ENCODE measurements at places on chromosomes 6 and 20.

DNA sequence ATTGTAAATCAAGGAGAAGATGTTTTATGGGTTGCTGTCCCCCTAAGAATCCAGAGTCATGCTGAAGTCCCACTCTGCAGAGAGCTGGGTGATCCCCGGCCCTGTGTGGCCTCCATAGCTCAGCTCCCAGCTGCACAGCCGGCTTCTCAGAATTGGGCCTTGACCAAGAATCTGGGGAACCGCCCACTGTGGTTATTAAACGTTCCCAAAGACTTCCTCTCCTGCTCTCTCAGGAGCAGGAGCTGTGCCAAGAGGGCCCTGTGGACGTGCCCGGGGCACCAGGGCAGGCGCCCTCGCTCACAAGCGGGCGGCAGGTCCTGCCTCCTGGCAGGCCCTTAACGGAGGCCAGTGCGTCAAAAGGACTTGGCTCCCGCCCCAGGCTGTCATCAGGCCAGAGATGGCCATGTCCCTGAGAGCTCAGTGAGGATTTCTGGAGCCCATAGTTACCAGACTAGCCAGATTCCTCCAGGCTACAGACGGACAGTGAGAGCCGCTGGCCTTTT lies 30.4 kb downstream of the ZC3H12D start:
- peak; percentile 66 for DNase-seq

DNA sequence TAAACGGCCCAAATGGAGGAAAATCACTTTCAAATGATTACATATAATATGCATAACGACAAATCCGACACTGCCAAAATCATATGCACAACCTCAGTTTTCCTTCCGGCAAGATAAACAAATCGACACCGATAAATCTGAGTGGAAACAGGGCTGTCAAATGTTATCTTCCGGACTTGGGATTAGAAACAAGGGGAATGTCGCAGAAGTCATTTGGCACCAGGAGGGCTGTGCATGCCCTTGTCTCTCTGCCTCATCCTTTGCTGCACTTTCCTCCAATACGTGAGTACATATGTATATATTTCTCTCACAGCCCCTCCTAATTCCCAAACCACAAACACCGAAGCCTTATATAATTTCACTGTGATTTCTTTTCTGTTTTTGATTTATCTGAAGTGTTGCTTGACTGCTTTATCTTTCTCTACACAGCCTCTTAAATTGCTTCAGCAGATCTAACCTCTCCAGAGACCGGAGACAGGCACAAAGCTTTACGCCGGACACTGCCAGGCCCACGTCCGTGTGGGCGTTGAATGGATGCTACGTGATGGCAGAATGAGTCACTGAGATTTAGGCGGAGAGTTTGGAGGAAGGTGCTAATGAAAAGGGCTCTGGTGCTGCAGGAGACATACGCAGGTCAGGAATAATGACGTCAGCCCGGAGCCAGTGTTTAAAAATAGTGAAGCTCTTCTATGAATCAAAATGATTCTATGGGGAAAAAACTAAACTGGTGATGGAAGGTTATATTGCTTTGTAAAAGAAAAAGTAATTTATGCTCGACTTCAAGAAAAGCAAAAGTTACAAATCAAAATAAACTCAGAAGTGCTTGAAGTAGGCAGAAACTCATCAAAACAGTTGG lies 21.0 kb upstream of the PRELID3B start:
- DNase-seq: no peak

- DNase-seq: no peak
These were observed 205.7 kb upstream of the TCF21 start for GRCh38 chr6:133683308-133683580.

DNA sequence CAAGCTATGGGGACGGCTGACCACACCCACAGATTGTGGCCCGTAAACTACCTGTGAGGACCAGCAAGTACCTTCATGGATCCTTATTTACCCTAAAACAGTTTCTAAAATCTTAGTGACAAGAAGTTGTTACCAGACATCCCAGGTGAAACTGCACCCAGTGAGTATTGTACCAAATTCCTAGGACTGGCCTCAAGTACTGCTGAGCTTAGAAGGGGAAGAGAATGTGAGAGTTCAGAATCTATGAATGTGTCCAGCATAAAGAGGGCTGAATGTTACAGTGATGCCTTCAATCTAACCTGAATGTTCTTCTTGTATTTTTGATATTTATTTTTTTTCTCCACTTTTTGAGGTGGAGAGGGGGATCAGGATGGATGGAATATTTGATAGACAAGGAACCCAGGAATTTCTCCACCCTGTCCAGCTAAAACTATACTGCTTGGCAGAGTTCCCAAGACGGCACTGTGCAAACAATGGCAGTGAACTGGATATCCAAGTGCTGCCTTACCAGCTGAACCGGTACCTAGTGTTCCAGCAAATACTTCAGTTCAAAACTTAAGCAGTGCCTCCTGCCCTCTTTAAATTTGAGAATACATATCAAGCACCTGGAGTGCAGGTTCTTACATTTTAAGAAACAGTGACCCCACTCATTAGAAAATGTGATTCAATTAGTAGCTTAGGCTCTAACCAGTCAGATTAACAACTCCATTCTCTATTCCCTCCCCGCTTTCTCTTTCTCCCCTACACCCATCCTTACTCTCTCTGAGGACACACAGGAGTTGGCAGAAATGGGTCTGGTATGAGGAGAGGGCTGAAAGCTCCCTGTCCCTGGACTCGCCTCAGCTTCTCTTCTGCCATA lies 427.3 kb upstream of the FLRT3 start:
- no peak for DNase-seq

GRCh38 chr6:122799916-122800686 lies 11.0 kb downstream of the SMPDL3A start:
- DNase-seq: no peak

GRCh38 chr6:139020689-139021088 lies 7.9 kb upstream of the ABRACL start:
- DNase-seq: no peak

- DNase-seq: no peak
These were observed 2.1 kb downstream of the COMMD7 start for GRCh38 chr20:32741151-32741550.

- no peak for DNase-seq
These were observed 14.2 kb downstream of the HEBP2 start for GRCh38 chr6:138418118-138418742.

DNA sequence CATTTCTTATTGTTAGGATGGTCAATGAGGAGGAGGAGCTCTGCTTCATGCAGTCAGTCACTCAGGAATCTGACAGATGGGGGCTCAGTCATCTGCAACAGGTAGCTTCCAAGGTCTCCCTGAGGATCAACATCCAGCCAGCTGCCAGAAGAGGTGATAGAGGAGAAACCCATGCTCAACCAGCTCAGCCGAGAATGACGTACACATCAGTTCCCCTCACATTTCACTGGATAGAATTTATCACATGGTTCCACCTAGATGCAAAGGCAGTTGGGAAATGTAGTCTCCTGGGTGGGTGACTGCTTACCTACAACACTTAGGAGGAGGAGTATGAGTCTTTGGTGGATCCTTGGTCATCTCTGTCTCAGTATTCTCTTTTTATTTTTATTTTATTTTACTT lies 144.5 kb downstream of the CEBPB start:
- no peak for DNase-seq

GRCh38 chr6:37936150-37936549 lies 116.6 kb downstream of the ZFAND3 start:
- DNase-seq: no peak

DNA sequence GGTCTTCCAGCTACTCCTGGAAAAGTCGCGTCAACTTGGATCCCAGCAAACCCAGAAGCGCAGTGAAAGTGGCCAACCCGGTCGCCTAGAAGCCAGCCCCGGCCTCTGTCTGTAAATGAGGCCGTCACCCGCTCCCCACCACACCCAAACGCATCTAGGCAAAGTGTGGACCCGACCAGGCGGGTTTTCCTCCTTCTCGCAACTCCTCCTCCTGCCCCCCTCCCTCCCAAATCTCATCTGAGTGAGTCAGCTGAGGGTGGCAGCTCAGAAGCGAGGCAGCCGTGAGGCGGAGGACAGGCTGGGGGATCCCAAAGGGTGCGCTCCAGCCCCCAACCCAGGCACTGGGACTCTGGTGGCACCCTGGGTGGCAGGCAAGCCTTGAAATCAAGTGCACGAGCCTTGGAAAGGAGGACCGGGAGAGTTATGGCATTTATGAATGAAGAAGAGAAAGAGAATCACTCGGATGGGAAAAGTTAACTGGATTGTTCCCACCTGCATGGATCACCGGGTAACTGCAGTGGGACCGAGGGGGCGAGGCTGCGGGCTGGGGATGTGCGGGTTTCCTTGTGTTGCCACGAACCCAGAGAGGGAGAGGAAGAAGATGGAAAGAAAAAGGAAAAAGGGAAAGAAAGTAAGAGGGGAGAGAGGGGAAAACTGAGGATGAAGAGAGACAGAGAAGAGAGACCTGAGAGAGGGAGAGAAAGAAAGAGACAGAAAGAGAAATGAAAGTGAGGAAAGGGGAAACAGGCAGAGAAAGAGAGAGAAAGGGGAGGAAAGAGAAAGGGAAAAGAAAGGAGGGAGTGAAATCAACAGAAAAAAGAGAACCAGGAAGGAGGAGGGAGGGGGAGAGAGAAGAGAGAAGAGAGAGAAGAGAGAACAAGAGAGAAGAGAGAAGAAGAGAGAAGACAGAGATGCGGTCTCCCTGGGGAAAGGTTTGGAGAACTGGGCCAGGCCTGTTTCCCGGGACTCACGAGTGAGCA lies at the start of gene APCDD1L:
TSS of gene APCDD1L (minus strand) at position 167 of the 980 bp plus-strand sequence. CDS start 692 bp downstream, outside the sequence.
- DNase-seq: no peak

DNA sequence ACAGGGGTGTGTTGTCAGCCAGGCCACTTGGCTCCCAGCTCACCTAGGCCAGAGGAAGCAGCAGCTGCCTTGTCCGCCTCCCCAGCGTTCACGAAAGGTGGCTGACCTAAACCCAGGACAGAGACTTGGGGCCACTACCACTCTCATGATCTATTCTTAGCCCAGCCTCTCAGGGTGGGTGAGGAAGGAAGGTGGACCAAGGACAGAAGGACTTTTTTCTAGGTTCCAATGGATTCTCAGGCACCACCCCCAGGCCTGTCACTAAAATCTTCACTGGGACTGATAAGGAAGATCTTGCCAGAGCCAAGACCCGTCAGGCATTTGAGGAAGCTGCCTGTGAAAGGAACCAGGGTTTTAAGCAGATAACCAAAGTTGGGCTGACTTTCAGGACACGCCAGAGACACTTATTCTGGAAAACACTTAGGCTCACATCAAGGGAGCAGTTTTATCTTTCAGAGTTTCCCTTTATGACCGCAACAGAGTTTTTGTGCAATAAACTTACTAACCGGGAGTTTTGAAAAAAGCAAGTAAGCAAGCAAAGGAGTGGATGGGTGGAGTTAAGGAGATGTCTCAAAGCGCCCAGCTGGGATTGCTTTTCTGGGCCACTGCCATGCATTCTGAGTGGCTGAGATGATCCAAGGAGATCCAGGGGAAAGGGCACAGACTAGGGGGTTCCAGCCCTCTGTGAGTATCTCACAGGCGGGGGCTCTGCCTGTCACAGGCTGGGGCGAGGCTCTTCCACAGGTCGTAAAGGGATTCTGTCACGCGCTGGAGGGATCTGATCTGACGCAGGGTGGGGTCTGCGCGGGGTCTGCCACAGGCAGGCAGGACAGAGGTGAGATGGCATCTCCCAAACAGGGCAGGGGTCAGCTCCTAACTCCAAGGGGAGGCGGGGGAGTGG lies 989 bp downstream of the FITM2 start:
- DNase-seq: peak; percentile 45

GRCh38 chr6:157157258-157157657 lies 166.1 kb downstream of the TMEM242 start:
- no peak for DNase-seq

Data from inflammatory macrophage treated with lipopolysaccharide for 1 hour (primary cell).